ENCODE measurements at places on chromosomes 13 and 19.
A peak's percentile ranks its signal among the peaks of the same experiment; 100 is the strongest.

- DNase-seq, result no peak
Measured at GRCh38 chr19:45172173-45172572, 5.9 kb downstream of the TRAPPC6A start.

DNA sequence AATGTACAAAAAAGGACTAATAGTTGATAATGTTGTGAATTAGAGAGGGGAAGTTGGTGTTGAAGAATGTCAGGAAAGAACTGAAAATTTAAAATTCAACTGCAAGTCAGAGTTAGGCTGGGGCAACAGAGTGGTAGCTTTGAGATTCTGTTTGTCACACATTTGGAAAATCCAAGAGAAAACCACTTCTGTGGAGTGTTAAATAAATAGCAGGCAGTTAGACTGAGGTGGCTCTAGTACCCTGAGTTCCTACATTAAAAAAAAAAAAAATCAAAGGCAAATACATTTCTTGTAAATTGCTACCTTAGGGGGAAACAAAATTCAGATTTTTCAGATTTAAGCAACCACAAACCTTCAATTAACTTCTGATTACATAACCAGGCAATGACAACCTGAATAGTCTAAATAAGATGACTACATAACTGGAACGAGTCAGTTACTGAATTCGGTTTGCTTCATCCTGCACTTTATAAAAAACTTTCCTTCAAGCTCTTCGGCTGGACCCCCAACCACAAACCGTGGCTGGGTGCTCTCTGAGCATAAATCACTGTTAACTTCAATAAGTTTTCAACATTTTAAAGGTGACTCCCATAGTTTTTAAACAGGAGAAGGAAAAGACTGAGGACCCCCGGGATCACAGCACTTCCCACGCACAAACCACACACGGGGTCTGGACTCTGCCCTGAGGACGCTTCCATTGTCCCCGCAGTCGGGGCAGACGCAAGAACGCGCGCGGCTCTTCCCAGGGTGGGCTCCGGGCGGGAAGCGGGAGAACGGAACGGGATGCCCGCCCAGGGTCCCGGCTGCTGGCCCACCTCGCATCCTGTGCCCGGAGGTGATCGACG is 725 bp downstream of the ZNF682 start:
- DNase-seq, result no peak

DNA sequence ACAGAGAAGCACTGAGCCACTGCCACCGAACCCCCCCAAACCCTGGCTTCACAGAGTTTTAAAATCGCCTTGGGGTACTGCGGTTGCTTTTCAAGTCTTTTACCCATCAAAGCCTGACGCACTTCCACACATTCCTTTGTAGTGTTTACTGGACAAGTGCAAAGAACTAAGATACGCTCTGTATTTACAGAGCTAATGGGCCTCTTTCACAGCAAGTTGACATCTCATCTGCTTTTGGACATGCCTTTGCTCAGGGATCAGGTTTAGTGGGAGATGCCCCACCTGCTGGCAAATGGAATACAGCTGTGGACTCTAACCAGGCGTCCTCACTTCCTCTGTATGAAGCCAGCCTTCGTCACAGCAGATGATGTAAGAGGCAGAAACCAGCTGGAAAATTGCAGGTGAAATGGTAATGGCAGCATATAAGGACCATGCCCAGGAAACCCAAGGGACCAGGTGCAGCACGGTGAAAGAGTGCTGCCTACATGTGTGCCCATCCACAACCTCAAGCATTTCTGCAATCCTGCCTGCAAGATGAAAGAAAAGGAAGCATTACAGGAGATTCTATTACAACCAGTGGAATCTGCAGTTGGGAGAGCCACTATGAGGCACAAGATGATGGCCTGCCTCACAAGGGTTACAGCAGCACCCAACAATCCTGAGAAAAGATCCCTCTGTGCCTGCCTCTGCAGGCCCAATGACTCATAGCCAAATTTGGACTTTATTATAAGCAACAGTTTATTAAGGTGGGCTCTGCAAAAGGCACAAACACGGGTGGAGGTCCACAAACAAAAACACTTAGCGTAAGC is 34.7 kb downstream of the BRD4 start:
- no peak for DNase-seq

DNA sequence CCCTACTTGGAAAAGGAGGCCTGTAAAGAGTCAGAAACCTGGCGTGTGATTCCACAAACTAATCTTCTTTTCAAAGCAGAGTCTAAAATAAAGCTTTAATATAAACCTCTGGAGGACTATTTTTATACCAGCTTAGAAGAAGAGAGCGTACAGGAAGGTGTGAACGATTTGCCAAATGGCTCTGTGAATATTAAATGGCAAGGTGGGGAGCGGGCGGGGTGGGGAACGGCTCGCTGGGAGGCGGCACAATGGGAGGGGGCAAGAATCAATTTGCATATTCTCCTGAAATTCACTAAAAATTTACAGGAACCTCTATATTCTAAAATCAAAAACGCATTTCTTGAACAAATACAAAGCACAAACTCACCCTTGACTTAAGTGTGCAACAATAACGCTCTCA is 982 bp downstream of the ZNF780B start:
- no peak for DNase-seq

- DNase-seq, result no peak
Measured at GRCh38 chr19:18629166-18630088, 7.4 kb upstream of the KLHL26 start.

DNA sequence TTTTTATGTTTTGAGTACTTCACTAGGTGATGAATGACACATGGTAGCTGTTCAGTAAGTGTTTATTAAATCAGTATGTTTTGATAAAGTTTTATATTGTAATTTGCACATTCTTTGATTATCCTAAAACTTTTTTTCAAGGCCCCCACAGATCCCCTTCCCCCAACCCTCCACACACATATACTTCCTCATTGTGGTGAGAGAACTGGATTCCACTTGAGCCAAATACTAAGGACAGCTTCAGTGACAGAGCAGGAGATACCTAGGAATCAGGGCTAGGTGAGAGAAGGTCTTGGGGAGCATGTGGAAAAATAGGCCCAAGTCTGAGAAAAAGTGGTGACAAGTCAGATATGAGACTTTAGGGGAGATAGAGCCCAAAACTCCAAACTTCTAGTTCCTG is 174.6 kb downstream of the TDRD3 start:
- no peak for DNase-seq

- DNase-seq, result no peak
Measured at GRCh38 chr19:40225440-40226305, 816 bp downstream of the CCNP start.

DNA sequence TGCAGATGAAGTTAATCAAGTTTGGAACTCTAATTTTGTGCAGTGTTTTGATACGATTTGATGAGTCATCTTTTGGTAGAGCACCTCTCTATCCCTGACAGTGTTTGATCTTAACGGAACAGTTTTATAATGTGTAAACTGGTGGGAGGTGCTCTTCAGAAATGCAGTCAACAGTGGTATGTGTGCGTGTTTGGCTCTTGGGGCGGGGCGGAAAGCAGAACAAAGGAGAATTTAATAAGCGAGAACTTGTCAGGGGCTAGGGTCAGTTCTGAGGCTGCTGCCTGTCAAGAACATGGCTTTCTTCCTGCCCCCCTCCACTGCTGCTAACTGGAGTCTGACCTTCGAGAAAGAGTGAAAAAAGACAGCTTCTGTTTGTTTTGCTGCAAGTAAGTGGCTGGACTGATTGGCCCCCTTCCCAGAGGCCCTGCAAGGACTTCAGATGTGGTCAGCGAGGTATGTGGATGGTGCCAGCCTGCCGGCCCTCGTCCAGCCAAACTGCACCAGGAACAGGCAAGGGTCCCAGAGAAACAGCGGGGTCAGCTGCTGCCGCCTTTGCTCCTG is 40.8 kb downstream of the BBC3 start:
- DNase-seq, result no peak

DNA sequence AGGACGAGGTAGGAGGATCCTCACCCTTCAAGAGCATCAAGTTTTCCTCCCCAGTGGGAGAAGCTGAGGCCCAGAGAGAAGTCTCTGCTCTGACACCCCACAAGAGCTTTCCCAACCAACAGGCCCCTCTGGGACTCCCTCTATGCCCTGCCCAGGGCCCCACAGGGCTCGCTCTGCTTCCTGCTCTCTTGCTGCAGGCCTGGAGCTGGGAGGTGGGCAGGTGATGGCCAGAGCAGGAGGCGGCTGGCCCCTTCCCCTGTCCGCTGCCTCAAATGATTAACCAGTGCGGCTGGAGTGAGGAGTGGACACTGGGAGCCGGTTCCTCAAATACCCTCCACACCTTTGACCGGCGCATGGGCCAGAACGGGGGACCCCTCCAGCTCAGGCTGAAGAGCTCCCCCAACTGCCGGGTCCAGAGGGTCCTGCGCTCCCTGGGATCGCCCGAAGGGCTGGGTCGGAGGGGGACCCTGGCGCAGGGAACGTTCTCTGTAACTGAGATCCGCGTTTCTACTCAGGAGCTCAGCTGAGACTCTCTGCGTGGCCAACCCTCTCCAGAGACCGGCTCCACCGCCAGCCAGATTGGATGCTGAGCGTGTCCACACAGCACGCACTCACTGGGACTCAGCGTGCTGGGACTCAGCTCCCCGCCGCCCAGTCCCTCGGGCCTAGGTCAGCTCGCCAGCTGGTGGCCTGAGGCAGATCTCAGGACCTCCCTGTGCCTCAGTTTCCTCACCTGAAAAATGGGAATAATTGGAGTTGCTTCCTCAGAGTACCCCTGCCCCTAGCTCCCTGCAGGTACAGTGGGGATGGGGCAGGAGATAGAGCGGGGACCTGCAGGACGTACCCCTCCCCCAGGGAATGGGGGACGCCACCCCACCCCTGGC is 6.7 kb upstream of the ONECUT3 start:
- peak; percentile 74 for DNase-seq

DNA sequence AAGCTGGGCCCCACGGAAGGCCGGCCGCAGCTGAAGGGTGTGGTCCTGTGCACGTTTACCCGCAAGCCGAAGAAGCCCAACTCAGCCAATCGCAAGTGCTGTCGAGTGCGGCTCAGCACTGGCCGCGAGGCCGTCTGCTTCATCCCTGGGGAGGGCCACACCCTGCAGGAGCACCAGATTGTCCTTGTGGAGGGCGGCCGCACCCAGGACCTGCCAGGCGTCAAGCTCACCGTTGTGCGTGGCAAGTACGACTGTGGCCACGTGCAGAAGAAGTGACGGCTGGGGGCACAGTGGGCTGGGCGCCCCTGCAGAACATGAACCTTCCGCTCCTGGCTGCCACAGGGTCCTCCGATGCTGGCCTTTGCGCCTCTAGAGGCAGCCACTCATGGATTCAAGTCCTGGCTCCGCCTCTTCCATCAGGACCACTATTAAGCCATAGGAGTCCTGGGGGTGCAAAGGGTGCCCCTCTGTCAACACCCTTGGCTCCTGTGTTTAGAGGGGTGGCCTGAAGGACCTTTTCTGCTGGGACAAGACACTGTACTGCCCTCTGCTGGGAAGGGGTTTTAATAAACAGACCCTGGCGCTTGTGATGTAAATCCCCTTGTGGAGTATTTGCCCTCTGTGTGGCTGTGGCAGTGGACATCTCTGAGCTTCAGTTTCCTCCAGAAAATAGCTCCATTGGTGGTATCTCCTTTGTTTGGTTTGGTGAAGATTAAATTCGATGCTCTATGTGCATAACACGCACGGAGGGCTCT is 1.9 kb downstream of the MRPS12 start:
- DNase-seq, result peak; percentile 70

DNA sequence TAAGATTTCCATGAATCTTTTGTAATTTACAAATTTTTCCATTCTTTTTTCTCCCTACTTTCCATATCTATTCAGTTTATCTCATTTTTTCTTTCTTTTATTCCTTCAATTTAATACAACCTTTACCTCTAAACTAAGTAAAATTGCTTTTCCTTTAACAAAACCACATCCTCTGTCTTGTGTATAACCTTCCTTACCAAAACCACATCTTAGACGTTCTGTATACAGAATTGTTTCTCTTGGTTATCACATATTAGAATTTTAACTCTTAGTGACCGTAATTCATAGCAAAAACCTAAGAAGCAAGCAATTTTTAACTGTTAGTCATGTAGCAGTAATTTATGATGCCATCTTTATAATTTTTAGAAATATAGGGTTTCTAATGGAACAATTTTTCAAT is 15.0 kb downstream of the PPP5C start:
- DNase-seq, result no peak

DNA sequence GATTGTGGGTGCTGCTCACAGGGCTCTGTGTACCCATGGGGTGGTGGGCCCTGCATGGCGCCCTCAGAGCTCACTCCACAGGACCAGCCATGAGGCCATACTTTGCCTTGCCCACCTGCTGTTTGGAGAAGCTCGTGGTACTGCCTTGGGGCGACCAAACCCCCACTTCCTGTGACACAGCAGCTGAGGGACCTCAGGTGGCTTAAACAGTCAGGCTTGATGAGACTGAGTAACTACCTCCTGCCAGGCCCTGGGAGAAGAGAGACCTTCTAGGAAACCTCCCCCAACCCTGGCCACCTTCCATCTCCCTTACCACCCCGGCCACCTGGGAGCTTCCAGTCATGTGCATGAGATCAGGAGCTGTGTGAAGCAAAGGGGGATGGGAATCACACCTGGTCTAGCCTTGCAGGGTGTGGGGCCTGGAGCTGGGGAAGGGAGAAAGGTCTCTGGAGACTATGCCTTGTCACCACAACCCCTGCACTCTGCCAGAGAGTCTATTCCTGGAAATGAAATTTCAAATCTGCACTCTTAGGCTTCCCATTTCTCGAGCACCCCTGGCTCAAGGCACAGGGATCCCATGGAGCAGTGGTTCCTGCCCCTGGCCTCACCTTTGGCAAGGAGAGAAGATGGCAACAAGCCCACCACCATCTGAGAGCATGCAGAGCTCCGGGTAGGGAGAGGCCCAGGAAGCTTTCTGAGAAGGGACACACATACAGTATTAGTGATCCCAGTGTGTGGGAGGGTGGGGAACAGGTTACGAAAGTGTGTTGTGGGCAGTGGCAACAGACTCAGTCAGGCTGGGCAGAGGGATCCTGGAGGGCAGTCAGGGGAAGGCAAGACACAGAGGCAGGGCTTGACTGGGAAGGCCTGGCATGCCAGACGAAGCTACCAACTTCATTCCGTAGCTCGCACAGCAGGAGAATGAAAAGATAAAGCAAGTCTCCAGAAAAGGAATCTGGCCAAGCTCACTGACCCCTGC is 125.0 kb downstream of the URI1 start:
- DNase-seq, result peak; percentile 36

DNA sequence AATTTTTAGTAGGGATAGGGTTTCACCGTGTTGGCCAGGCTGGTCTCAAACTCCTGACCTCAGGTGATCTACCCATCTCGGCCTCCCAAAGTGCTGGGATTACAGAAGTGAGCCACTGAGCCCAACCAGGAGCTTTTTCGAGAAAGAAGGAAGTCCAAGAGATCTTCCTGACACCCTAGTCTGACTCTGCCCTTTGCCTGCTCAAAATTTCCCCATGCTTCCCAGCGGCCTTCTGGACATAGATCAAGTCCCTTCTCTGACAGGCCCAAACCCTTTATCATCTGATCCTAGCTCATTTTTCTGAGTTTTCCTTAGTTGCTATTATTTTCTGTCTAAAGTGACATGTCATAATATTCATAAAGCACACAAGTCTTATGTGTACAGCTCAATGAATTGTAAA is 1.5 kb upstream of the BAX start:
- no peak for DNase-seq

- no peak for DNase-seq
Measured at GRCh38 chr13:40302351-40302750, 364.1 kb downstream of the FOXO1 start.

All from endodermal cell (in vitro differentiated cells).